ENCODE measurements at places on chromosomes 16 and 17.

DNA sequence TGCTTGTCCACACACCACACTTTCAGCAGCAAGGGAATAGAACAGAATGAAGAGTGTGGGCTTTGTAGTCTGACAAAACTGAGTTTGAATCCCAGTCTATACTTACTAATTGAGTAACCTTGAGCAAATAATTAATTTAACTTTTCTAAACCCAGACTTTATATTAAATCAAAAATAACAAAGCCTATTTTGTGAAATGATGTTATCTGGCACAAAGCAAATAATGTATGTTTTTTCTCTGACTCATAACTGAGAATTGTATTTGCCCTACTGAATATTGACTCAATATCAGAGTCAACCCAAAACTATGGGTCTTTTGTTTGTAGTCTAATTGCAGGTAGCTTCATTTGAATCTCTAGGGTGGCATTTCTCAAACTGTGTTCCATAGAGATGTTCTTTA is 77.9 kb upstream of the TANC2 start:
- DNase-seq = no peak

- peak; percentile 97 for DNase-seq
Observed at GRCh38 chr16:18789850-18790706, at the start of gene RPS15A. Gene RPS15A, minus strand, starts transcription at chr16:18790334. Its CDS starts 1,221 bp downstream, at chr16:18789113.

- DNase-seq = no peak
Observed at GRCh38 chr16:71230122-71230845, at the start of gene HYDIN. Gene HYDIN, minus strand, starts transcription at chr16:71230722. Its CDS starts 43,827 bp downstream, at chr16:71186895.

DNA sequence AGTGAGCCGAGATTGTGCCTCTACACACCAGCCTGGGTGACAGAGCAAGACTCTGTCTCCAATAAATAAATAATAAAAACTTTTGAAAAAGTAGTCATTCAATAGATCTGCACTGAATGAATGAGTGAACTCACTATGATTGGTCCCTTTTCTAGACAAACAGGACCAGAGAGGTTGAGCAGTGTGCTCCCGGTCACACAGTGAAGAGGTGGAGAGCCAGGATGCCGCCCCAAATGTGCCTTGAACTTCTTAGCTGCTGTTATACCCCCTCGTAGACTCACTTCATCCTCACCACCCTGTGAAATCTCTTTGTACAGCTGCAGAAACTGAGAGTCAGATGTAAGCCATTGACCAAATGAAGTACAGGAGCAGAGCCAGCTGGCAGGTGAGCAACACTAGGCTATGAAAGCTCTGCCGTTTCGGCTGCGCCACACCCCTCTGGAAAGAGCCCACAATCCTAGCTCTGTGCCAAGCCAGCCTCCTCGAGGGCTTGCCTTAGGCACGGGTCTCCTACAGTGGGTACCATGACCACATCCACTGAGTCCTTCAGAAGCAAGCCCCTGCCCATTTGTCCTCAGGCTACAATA is 7.8 kb upstream of the KIAA0513 start:
- DNase-seq = no peak

DNA sequence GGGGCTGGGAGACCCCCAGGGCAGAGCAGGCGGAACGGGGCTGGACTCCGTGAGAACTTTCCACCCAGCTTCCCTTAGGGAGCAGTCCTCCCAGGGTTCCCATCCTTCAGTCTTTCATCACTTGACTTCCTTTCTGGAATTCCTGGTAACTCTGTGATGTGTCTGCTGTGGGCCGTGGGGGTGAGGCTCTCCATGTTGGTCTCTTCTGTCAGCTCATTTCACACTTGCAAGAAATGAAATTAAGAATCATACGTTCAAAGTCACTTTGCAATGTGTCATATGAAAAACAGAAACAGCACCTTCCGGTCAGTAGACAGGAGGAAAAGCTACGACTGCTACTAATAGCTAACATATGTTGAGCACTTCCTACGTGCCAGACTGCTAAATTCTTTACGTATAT is 5.4 kb upstream of the BBS2 start:
- DNase-seq = no peak

Data from pons (tissue), 1 donor.